Dermis microvascular lymphatic vessel endothelial cell (primary cell): ENCODE measurements at places on chromosomes 12 and 14. TPM values are rescaled to one million over a fixed set of nuclear protein-coding genes. Genes with fewer than 3 reads are reported as not detected.

DNA sequence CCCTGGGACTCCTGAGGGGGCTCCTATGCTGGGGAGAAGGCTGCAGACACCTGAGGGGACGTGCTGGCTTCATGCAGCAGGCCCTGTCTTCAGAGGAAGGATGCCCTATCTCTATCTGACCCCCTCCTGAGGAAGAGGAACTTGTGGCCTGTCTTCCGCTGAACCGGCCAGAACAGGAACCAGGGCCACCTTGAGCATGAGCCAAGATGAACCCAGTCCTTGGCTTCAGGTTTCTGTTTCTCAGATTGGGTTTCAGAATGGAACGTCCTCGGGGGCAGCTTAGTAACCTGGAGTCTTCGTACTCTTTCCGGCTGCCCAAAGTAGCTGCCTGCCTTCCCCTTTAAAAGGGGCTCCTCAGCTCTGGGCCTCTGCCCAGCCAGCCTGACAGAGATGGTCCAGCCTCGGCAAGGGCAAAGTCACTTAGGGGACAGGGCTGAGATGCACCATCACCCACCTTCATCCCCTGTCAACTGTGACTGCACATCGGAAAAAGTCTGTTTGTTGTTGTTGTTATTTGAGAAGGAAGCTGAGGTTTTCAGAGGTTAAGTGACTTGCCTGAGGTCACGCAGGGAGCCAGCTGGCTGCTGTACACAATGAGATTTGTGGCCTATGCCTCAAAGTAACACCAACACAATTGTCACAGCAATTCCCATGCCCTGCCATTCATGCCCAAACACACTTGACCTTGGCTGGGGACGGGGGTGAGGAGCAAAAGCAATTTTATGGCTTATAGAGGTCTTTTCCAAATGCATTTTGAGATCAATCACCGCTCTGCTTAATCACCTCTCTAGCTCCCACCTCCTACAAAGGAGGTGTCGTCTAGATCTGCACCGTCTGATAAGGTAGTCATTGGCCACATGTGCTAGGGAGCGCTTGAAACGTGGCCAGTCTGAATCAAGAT is 13.4 kb downstream of the ASB2 start:
- no peak for DNase-seq

Gene DERA
- 35.3 and 49.7 TPM in 2 replicates for total RNA-seq

- no peak for DNase-seq
Observed at GRCh38 chr12:75419841-75420240, 29.0 kb downstream of the GLIPR1L2 start.

Gene CATSPERB
- 0.13 and 1.6 TPM in 2 replicates for total RNA-seq

Gene COX8C
- not detected in 2 replicates for total RNA-seq

Gene CLEC9A
- total RNA-seq, result not detected in 2 replicates
